ENCODE measurements at places on chromosomes 6 and 20.

DNA sequence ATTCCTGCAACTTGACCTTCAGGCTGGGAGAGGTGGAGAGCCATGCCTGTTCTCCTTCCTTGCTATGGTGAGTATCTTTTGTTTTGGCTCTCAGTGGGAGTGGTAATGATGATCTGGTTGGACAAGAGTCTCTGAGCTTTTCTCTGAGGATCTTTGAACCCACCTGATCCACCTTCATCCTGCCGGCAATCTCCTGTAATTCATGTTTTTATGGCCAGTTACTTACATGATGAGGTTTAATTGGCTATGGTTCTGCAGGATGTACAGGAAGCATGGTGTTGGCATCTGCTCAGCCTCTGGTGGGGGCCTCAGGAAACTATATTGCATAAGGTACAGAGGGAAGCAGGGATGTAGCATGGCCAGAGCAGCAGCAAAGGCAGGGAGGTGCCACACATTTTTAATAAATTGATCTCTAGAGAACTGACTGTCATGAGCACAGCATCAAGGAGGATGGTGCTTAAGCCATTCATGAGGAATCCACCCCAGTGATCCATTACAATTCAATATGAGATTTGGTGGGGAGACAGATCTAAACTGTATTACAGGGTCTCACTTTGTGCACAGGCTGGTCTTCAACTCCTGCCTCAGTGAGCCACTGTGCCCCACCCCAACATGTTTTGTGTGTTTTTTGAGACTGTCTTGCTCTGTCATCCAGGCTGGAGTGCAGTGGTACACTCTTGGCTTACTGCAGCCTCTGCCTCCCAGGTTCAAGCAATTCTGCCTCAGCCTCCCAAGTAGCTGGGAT lies 10.0 kb downstream of the HSPA1B start:
- peak; percentile 51 for DNase-seq

DNA sequence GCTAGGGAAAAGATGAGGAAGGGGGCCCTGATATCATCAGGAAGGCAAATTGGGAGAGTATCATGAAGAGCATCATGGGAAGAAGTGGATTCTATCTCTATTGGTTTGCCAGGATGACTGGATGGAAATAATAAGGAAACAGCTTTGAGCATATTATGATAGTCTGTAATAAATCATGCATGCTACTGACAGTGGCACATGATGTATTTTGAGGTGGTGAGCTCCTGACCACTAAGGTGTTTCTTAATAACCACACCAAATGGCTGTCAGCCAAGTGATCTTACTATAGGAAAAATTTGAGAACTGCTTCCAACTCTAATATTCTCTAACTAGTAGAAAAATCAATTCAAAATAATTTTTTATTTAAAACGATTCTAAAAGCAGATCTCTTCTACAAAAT lies 548.4 kb upstream of the JAG1 start:
- DNase-seq, result no peak

- no peak for DNase-seq
These were observed 203.0 kb downstream of the ZDHHC14 start for GRCh38 chr6:157584036-157584435.

DNA sequence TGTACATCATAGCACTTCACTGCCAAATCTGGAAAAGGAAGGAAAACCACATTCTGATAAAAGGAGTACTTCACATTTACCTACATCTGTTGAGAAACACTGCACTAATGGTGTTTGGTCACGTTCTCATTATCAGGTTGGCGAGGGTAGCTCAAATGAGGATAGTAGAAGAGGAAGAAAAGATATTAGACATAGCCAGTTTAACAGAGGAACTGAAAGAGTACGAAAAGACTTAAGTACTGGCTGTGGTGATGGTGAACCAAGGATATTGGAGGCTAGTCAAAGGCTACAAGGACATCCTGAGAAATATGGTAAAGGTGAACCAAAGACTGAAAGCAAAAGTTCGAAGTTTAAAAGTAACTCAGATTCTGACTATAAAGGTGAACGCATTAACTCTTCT lies 32.0 kb upstream of the GJA10 start:
- no peak for DNase-seq

DNA sequence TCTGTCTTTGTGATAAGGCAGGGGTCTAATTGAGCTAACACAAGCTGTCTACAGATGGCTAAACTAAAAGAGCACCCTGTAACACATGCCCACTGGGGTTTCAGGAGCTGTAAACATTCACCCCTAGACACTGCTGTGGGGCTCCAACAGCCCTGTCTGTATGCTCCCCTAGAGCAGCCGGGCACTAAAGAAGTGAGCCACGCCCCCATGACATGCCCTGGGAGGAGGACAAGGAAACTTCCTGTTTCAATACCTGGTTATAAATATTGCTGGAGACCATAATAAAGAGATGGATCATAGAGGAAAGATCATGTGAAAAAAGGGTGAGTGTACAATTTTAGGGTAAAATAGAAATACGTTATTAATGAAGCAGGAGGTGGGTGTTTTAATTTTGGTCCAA lies 667.7 kb upstream of the AGPAT4 start:
- DNase-seq, result peak; percentile 22
